ENCODE measurements at places on chromosomes 3 and 15.

DNA sequence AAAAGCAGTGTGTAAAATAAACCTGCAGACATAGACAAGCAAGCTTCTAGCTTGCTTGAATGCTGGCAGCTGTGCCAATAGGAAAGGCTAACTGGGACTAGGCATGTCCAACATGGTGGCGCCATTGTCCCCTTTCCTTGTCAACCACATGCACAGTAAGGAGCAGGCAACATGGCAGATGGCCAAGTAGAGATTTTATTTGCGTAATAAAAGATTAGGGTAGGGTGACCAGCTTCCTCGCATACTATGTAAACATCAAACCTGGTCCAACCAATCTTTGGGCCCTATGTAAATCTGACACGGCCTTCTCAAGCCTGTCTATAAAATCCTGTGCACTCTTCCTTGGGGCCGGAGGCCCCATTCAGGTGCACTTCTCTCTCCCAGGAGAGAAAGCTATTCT lies 575.4 kb upstream of the GOLIM4 start:
- no peak for DNase-seq

DNA sequence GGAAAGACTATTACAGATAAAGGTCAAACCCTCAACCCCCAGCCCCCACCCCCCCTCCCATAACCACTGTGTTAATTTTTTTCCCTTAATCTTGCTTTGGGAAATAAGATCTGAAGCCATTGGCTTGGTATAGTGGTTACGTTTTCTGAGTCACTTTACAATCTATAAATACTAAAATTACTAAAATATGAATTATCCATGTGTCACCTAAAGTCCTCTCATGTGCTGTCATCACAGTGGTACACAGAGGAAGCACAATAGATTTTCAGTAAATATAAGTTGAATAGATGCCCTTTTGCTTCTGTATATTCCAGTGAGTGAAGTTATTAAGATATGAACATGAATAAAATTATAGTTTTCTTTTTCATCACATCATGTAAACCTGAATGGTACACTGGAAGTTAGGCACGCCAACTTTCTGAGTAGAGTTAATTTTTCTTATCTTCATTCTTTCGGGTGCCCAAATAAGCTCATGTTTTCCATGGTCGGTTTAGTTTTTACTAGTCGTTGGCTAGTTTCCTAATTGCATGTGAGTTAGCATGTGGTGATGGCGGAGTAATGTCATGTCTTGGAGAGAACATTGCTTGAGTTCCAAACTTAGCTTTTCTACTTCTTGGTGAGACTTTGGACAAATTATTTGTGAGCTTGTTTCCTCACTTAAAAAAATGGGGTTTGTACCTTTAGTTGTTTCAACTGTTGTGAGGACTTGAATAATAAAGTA lies 11.5 kb downstream of the PPP4R2 start:
- DNase-seq, result no peak

DNA sequence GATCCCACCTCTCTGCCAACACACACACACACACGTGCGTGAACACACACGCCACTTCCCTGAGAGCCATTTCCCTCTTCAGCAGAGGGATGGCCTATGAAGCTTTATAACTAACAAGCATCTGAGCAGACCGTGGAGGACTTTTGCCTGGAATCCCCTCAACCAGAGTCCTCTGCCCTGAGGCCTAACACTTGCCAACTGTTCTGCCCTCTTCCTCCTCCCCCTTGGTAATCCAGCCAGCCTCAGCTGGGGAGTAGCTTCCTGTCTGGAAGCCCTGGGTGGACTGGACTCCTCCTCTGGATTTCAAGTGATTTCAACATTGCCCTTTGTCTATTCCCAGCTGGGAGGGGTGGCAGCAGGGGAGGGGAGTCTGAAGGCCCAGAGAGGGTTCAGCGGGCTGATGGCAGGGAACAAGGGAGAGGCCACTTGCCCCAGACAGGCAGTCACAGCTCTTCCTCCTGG lies 68.4 kb upstream of the HACD2 start:
- DNase-seq, result no peak

DNA sequence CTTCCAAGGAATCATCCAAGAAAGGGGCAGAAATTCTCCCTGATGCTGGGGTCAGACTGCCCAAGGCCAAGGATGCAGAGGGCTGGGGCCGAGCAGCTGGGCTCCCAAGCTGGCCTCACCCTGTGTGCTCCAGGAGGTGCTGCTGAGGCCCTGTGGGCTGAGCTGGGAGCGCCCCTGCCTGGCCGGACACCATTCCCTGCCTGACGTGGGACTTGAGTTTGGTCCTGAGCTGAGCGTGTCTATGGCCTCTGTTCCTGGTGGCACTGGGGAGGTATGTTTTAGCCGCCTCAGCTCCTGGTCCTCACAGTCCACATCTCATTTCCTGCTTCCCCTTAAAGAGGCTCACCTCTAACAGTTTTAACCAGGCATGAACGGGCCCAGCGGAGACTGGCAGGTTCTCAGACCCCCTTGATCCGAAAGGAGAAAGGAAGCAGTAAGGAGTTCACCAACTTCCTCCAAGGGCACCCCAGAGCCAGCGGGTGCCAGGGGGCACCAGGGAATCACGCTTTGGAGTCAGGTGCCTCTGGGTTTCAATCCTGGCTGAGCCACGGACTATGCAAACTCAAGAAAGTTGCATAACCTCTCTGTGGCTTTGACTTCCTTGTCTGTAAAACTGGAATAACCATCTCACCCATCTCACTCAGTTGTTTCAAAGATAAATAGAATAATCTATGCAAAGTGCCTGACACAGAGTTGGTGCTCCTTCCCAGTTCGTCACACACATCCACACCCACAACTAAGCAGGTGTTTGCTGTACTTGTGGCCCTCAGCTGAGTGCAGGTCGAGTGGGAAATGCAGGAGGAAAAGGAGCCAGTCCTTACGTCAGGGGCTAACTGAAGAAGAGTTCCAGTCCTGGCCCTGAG lies 48.6 kb downstream of the SLC12A8 start:
- no peak for DNase-seq

GRCh38 chr3:120762615-120763014 lies 20.1 kb downstream of the GTF2E1 start:
- DNase-seq, result no peak

GRCh38 chr3:98333989-98334606 lies 19.6 kb upstream of the OR5K4 start:
- no peak for DNase-seq

DNA sequence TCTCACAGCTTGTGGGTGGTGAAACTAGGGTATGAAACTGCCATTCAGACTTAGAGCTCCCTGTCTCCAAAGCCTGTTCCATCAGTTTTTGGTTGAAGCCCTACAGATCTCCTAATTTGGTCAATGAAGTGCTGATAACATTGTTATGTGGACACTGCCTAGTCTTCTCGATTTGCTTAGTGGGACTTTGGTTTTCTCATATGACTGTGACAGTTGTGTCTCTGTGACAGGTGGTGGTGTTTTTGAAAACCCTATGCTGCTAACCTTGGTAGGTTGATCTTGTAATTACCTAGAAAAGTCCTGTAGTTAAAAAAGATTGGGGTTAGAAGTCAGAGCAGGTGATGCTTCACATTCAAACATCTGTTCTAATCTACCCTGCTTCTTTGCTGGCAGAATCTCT lies 9.2 kb downstream of the PPM1L start:
- no peak for DNase-seq

DNA sequence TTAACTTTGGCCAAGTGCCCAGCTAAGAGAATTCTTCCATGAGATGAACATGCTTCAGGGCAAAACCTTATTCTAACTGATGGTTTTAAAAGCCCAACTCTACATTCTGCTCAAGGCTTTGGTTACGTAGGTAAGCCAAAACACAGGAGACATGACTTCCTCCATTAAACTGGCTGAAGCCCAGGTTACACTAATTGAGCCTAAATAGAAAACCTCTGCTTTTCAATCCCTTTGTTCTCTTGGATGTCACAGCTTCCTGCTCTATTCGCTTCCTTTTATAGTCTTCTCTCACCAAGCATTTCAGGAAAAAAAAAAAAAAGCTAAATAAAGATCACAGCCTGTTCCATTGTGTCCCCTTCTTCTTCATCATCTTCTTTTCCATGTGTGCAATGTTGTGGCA lies 420.4 kb downstream of the TIGIT start:
- DNase-seq, result no peak

- no peak for DNase-seq
These were observed 3.0 kb downstream of the TEX264 start for GRCh38 chr3:51673802-51674654.

DNA sequence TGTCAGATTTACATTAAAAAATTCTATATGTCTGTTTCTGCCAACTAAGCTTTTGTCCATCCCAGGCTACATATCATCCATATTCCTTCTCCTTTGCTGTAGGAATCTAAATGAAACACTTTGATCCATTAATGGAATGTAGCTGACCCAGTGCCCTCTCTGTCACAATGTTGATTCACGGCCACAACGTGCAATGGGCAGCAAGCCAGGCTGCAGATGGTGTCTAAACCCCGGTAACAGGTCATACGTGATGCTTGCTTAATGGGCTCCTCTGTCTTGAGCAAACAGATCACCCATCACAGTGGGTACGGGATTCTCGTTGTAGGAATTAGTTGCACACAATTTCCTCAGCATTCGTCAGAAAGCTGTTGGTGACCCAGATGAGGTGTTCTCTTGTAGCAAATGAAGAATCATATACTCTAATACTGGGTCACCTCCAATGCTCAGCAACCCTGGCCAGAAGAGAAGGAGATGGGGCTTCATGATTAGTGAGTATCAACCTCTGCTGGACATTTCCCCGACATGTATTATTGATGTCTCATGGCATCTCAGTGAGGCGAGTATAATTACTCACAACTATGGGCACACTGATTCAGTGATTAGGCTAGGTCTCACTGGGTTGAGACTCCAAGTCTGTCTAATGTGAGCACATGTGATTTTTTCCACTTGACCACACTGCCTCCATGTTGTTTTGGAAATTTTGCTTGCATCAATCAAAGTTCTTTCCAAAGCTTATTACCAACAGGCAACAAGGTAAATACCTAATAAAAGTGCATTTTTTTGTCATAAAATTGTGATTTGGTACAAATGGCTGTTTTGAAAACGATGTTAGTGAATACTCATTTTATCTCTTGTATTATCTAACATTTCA lies 12.9 kb upstream of the DCBLD2 start:
- no peak for DNase-seq

DNA sequence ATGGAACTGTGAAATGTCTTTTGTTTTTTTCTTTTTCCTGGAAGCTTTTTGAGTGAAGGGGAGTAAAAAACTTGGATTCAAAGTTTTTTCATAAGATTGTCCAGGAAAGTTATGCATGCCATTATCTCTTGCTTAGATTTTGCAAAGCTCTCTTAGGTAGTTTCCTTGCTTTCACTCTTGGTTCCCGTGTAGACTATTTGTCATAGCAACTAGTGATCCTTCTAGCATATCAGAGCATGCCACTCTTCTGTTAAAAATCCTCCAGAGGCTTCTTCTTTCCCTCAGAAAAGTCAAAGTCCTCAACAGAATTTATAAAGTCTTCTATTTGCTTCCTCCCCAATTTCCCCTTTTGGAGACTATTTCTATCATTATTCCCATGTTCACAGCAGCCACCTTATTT lies 21.1 kb downstream of the GTF2E1 start:
- no peak for DNase-seq

GRCh38 chr3:17412950-17413530 lies 329.4 kb downstream of the TBC1D5 start:
- no peak for DNase-seq

DNA sequence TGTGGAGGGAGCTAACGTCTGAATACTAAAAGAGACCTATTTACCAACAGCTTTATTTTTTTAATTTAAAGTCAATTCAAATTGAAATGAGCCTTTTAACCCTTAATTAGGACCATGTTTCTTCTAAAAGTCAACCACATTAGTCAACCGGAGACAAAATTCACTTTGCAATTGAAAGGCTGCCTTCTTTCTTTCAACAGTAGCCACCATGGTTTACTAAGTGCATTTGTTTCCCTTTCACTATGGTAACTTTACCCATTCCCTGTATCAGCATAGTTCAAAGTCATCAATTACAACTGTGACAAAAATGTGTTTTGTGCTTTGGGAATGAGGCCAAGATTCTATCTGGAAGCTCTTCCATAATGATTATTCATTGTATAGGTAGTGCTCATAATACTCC lies 225.4 kb downstream of the EPHA3 start:
- DNase-seq, result no peak

Measured in stimulated activated CD8-positive, alpha-beta memory T cell treated with anti-CD3 and anti-CD28 coated beads, Interleukin-15, amount 100 ng/mL, for 48 hours (primary cell).